ENCODE measurements at places on chromosomes 4 and X.
A peak's percentile ranks its signal among the peaks of the same experiment; 100 is the strongest.

- DNase-seq: peak; percentile 12
Measured at GRCh38 chrX:118974908-118975671, 672 bp downstream of the LONRF3 start.

DNA sequence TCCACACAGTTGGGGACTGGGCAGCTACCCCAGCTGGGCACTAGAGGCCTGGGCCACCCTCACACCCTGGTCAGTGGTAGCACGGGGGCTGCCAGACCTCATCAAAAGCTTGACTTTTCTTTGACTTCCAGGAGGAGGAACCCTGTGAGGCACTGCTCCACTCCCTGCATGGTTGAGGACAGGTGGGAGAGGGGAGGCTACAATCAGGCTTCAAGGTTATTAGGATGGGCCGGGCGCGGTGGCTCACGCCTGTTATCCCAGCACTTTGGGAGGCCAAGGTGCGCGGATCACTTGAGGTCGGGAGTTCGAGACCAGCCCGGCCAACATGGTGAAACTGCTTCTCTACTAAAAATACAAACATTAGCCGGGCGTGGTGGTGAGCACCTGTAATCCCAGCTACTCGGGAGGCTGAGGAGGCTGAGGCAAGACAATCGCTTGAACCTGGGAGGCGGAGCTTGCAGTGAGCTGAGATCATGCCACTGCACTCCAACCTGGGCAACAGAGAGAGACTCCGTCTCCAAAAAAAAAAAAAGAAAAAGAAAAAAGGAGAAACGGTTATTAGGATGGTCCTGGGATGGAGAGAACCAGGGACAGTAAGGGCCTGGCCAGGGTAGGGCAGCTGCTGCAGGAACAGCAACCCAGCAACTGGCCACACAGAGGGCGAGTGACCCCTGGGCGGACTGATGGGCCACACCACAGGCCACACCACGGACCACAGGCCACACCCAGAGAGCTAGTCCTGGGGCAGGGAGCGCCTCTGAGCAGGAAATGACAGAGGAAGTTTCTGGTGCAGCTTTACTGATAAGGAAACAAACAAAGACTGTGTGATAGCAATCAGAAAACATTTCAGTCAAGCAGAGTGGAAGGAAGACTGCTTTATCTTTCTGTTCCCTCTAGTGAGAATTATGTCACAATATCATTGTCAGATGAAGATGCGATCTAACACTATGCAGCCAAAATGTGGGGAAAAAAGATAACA, 20.5 kb upstream of the OPN1LW start:
- DNase-seq: no peak

DNA sequence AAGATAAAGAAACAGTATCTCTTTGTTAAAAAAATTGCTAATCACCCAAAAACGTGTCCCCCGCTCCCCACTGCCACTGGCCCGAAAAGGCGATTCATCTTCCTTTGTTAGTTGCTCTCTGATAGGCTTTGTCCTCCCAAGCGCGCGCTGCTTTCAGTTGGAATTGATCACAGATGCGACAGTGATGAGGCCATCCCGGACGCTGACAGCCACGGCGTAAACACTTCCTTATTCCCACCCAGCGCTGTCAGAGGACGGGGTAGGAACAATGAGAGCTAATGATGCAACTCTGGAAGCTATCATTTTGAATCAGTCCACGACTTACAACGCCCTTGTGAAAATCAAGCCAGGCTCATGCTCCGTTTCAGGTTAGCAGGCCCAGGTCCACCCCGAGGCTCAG, 21.4 kb downstream of the SOD3 start:
- peak; percentile 4 for DNase-seq

DNA sequence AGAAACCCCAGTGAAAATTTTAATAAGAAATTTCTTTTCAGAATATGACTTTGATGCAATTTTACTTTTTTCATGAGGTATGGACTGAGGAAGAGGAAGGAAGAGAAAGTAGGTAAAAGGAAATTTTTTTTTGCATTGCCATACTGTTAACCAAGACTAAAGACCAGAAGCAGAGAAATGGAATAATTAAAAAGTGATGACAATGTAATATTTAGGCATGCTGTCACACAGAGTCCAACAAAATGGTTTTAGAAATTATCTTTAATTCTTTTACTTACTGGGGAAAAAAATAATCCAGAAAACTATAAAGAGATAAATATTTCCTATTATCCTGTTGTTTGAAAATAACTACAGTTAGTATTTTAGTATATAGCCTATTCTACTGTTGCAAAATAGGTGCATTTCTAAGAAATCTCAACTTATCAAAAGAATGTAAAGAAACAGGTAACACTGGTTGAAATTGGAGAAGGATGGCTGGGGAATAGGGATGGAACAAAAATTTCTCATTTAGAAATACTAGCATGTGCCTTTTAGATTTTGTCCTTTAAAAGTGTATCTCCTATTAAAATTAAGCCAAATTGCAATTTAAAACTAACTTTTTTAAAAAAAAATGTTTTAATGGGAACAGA, 92.6 kb downstream of the ANXA3 start:
- DNase-seq: no peak

DNA sequence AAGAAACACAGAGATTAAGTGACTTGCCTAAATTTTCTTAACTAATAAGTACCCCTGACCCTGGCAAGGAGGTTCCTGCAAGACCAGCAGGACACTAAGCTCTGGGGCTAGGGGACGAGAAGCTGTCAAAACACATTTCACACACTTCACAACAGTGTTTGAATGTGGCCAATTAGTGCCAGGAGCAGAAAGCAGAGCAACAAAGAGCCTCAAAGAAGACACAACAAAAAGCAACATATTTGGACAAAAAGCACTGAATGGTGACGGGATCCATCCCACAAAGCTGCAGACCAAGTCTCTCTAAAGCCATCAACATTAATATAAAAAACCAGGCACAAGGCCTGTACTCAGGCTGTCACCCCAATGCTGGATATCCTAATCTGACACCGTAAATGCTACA, 361.9 kb upstream of the RASGEF1B start:
- no peak for DNase-seq

- no peak for DNase-seq
Measured at GRCh38 chr4:25500626-25501316, 123.7 kb downstream of the ANAPC4 start.

DNA sequence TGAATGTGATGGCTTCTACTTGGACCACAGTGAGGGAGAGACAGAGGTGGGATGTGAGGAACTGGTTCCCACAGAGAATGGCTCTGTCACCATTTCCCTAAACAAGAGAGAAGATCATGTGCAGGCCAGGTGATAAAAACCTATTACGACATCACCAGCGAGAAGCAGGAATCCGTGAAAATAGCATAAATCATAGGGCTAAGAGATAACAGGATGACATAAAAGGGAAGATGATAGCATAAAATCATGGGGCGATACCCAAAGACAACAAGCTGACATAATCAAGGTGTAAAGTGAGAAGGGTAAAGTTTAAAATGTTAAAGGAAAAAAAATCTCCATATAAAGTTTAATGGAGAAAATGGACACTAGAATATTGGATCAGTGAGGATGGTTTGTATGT, 205.5 kb upstream of the SLIT2 start:
- no peak for DNase-seq

GRCh38 chrX:135557344-135557743, 36.9 kb downstream of the INTS6L start:
- DNase-seq: no peak
